ENCODE measurements at places on chromosomes 12 and 14.

DNA sequence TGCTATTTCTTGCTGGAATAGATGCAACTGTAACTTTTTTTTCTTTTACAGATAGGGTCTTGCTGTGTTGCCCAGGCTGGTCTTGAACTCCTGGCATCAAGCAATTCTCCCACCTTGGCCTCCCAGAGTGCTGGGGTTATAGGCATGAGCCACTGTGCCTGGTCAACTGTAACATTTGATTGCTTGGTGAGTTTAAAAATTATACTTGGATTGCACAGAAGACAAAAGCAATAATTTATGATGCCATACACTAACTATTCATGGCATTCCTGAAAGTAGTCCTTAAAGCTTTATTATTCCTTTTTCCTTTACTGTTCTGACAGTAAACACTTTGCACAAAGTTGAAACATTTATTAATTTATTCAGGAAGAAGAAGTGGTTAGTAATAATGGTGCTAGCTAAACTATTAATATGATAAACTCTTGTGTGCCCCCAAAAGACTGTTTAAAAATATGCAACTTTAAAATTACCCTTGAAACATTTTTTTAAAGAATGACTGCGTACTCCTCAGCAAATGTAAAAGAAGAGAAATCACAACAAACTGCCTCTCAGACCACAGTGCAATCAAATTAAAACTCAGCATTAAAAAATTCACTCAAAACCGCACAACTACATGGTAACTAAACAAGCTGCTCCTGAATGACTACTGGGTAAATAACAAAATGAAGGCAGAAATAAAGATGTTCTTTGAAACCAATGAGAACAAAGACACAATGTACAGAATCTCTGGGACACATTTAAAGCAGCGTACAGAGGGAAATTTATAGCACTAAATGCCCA, 8.3 kb downstream of the PTPRB start:
- no peak for DNase-seq

GRCh38 chr14:90179809-90180779, 76.3 kb upstream of the PSMC1 start:
- no peak for DNase-seq

DNA sequence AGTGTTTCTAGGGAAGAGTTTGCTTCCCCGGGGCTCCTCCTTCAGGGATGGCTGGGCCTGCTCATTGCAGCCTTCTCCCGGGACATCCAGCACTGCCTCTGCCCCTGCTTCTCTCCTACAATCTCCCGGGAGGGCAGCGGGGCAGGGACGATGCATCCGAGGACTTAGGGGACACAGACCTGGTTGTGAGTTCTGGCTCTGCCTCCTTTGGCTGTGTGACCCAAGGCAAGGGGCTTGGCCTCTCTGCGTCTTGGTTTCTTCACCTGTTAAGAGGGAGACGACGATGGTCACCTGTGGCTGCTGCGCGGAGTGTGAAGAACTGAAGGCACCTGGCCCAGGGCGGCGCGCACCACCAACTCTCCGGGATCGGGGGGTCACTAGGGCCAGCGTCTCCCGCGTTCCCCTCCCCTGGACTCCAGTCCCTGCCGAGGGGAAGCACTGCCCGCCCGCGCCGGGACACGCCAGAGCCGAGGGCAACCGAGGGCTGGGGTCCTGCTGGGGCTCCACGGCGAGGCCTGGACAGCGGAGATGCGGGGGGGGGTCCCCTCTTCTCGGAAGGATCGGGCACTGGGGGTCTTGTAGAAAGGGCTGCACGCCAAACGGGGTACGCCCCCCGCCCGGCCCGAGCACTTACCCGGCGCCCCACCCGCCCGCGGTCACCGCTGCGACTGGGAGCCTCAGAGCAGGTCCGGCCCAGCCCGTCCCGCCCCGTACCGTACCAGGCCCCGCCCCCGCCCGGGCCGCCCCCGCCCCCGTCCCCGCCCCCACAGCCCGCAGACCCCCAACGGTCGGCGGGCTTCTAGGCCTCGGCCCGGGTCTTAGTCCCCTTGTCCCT, at the start of gene HVCN1:
Gene HVCN1 (minus strand): TSS at position 670 of the 835 bp plus-strand sequence. CDS start 5,870 bp downstream, outside the sequence.
- no peak for DNase-seq

GRCh38 chr12:63944586-63945228, 100.2 kb downstream of the SRGAP1 start:
- no peak for DNase-seq

GRCh38 chr12:93335603-93336162, 42.0 kb upstream of the NUDT4 start:
- no peak for DNase-seq

DNA sequence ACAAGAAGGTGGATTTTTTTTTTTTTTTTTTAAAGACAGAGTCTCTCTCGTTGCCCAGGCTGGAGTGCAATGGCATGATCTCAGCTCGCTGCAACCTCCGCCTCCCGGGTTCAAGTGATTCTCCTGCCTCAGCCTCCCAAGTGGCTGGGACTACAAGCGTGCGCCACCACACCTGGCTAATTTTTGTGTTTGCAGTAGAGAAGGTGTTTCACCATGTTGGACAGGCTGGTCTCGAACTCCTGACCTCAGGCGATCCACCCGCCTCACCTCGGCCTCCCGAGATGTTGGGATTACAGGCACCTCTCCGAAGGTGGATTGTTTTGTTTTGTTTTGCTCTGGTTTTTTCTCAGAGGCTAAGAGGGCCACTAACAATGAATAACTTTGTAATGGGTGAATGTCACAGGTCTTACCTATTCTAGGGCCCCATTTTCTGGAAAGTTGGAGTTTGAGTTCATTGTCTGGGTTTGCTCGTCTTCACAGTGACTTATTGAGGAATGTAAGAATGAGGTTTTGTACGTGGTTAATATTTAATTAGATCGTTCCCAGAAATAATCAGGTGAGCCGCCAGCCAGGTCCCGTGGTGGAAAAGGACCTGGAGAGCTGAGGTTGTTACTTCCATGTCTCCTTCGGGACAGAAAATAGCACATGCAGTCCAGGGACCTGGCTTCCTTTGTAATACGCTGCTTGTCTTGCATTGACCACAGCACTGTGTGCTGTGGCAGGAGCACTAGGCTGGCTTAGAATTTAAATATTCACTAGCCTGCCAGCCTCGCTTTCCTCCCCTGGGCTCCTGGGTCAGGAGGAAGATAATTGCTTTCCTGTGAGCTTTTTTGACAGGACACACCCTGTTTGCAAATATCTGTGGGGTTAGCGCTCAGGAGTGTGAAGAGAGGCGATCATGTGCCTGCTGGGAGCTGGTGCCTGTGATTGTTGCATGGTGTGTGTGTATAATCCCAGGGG, 2.3 kb downstream of the HIP1R start:
- peak; percentile 95 for DNase-seq

- DNase-seq = no peak
Measured at GRCh38 chr14:22341049-22341448, 248.0 kb downstream of the DAD1 start.

DNA sequence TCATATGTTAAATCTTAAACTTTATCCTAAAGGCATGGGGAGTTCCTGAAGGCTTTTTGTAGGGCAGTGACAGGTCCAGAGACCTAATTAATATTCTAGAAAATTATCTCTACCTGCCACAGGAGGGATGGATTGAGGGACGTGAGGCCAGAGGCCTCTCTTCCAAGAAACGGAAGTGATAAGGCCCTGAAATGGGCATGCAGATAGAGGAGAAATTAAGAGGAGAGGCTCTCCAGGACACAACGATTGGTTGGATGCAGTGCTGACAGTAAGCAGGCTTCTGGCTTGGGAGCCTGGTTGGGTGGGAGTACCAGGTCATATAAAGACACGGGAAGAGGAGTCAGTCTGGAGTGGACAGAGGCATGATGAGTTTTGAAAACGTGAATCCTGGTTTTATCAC, 3.1 kb upstream of the BORCS5 start:
- no peak for DNase-seq

DNA sequence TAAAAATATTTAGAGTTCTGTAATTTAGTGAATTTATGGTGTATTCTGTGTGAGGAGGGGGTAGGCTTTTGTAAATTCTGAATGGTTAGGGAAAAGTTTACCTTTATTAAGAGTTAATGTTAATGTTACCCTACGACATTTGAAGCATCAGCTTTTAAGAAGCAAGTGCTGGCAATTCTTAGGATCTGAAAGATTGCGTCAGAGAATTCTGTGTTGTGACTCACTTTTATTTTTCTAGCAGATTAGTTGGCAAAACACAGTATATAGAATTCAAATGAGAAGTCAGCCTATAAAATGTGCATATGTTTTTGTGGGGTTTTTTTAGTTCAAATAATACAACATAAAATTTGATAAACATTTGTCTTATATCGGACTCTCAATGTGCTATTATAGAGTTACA, 97.6 kb downstream of the RAD52 start:
- no peak for DNase-seq

GRCh38 chr12:67650388-67651131, 2.0 kb downstream of the DYRK2 start:
- DNase-seq = peak; percentile 41

GRCh38 chr14:23296012-23296777, 6.5 kb downstream of the PPP1R3E start:
- no peak for DNase-seq

- DNase-seq = no peak
Measured at GRCh38 chr14:50065583-50065982, 50.8 kb downstream of the VCPKMT start.

DNA sequence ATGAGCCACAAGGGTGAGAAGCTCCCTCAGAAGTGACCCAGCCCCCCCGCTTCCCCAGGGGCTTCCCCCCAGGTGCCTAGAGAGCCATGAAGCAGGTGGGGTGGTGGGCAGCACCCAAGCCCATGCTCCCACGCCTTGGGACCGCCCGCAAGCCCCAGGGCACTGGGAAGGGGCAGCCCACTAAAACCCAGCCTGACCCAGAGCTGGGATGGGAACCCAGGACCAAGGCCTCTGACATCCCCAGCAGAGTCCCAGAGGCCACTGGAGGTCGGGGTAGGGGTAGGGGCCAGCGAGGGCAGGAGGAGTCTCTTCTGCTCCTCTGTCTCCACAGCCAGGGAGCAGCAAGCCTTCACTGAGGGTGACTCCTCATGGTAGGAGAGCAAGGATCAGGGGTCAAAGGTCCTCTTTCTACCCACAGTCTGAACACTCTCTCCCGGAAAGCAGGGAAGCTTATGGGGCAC, 86.5 kb upstream of the ZFP36L1 start:
- DNase-seq = no peak

DNA sequence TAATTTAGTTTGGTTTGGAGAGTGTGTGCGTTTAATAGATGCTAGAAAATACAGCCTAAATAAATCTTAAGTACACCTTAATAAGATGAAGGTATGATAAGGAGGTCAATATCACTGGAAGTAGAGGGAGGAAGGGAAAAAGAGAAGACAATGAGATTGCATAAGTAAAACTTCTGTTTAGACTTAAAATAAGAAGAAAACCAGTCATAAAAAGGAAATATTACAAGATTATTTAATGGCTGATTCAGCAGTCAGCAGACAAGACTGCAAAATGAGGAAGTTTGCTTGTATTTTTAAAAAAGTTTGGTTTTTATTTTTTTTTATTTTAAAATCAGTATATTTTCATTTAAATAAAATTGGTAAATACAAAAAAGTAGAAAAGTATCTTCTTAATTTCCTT, 3.2 kb downstream of the SLC38A6 start:
- no peak for DNase-seq

DNA sequence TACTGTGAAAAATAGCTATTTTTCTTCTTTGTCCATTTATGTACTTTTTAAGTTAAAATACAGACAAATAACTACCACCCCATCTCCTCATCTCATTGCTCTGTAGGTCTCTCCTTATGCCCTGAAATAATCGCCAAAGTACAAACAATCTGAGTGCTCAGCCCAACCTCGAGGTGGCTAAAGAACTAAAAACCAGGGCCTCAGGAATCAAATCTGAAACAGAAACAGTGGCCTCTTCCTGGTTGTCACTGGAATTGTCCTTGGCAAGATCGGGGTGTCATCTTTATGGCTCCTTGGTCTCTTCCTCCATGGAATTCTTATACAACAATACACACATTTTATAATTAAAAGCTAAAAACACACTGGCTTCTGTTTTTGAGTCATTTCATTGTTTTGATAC, 182.4 kb downstream of the ASCL1 start:
- DNase-seq = no peak

DNA sequence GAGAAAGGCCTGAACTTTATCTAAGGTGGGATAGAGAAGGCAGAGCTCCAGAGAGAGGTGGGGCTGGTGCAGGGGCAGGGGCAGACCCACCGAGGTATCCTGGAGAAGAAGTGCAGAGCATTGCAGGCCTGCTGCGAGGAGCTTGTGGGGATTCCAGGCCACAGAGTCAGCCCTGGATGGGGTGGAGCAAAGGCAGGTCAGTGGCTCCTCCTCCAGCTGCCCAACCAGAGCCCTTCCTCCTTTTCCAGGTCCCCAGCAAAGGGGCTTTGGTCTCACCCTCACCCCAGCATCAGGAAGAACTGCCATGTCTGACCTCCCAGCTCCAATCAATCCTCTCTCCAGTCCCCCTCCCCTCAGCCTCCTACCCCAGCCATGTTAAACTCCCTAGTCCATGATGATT, 19.8 kb upstream of the ZNF740 start:
- DNase-seq = no peak

DNA sequence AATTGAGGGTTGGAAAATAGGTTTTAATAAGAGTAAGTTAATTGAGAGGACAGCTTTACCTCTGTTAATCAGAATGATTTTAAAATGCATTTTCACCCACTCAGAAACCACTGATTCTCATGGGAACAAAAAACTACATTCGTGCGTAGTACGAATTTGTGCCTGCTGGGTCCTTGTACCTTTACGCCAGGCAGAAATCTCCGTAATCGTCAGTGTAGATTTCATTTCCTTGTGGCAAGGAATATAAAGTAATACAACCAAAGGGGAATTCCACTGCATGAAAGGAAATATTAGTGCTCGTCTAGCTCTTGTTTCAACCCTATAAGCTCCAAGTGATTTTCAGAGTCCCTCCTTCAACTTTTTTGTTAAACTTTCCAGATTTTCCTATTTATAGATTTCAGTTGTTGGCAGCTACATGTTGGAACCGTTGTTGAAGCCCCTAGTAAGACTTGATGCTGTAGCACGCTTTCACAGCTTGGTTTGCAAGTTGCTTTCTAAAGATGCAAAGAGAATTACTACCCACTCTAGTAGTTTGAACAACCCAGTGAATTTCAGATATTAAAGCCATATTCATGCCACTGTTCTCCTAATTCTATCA, 90.6 kb downstream of the ETV6 start:
- DNase-seq = no peak

DNA sequence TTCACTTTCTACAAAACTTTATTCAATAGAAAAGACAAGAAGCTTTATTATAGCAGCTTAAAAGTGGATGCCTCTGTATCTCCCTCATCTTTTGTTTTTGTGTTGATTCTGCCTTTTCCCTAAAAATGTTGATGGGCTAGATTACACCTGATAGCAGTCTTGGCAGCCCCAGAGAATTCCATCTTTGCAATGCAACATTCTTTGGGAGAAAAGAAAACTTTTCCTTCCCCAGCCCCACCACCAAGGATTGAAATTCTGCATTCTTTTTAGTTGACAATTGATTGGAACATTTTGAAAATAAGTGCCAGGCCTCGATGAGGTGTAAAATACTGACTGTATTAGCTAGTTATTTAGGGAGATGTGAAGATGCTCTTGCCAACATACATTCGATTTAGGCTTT, 306.8 kb upstream of the G2E3 start:
- no peak for DNase-seq

- DNase-seq = no peak
Measured at GRCh38 chr12:41794336-41794735, 350.3 kb downstream of the GXYLT1 start.
